ENCODE measurements at places on chromosomes 5 and 9.
A peak's percentile ranks its signal among the peaks of the same experiment; 100 is the strongest.

DNA sequence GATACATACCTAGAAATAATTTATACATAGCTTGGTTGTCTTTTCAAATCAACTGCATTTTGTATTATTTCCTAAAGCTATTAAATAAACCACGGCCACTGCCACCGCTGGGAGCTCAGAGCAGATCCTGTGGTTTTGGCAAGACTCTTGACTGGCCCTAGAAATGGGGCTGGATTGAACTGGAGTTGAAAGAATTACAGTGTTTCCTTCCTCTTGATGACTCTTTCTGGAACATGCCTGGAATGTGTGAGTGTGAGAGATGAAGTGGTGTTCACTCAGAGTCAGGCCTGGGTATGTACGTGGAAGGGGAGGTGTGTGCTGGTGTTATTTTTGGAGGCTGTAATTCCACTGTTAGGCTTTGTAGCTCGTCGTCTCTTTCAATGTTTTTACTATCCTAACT lies 45.9 kb downstream of the TEK start:
- peak; percentile 47 for DNase-seq

- no peak for DNase-seq
Measured at GRCh38 chr5:78447775-78448424, 87.5 kb downstream of the SCAMP1 start.

GRCh38 chr9:5851445-5851844 lies 18.5 kb upstream of the ERMP1 start:
- no peak for DNase-seq

- DNase-seq = no peak
Measured at GRCh38 chr9:138047469-138048040, 170.0 kb downstream of the CACNA1B start.

- DNase-seq = no peak
Measured at GRCh38 chr5:134034326-134034725, 29.6 kb upstream of the VDAC1 start.

DNA sequence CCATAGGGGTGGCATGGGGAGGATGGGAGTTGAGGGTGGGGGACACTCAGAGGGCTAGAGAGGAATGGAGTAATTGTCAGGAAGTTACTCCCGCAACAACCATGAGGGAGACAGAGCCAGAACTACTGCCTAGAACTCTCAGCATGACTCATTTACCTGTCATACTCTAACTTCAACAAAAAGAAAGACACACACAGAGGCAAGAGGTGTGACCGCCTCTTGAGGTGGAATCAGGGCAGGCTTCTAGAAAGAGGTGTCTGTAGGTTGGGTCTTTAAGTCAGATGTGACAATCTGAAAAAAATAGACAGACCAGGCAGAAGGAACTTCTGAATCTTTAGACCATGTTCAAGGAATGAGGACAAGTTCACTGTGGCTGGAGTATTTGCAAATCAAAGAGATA lies 73.4 kb downstream of the GABBR2 start:
- DNase-seq = no peak

DNA sequence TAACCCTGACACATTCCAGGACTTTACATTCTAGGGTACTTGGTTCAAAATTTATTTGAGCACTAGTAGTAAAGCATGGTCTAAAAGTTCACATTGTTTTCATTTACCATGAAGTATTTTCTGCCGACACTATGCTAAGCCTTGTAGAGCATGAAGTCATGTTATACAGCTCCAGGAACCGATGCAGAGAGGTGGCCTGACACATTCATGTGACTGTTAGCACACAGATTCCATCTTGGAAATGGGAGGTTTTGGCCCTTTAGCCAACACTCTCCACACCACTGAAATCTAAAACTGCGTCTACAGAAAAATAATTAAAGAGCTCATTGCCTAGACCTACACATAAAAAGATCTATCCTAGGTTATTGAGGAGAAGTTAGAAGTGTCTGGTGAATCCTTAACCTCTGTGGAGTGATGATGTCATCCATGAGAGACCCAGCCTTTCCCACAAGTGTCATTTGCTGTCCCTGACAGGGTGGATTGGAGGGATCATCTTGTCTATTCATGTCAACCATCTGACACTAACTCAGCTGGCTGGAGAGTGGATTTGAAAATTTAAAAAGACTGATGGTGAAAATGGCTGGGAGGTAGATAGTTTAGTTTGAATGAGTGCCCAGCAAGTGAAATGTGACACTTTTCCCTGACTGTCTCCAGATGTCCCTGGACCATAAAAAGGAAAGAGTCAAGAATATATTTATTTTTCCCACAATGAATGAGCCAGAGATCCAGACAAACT lies 1.3 kb downstream of the RANBP3L start:
- peak; percentile 35 for DNase-seq

DNA sequence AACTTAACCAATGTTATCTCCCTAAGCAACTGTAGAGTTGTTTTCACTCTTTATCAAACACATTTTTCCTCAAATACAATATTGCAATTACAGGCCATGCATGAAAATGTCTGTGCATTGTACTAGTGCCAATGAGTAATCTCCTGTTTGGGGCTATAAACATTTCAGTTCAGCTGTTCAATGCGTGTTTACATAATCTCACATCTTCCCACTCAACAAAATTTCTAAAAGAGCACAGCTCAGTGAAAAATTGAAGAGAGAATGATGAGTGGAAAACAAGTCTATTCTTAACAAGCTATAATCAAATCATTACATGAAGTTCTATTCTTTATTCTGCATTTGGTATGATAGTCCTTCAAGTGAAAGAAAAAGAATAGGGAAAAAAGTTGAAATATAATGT lies 780.5 kb upstream of the CDH9 start:
- no peak for DNase-seq

DNA sequence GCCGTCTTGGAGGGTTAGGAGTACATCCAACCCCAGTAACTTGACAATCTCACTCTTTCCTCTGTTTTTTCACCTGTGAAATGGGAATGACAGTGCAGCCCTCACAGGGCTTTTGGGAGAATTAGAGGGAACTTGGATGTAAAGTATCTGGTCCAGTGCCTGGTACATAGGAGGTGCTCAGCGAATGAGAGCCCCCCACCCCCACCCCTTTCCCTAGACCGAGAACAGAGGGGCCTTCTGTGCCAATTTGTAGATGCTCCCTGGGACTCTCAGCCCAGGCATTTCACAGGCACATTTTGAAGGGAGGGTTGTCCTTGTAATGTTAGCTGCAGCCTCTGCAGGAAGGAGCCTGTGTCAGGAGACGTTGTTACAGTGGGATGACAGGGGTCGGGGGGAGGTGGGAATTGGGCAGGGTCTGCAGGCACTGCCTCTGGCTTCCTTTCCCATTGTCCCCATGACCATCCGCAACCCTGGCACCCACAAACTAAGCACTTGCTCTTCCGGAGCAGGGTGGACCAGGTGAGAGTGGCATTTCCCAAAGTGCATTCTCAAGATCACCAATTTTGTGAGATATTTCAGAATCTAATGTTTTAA lies 47.0 kb downstream of the AMBP start:
- DNase-seq = no peak

DNA sequence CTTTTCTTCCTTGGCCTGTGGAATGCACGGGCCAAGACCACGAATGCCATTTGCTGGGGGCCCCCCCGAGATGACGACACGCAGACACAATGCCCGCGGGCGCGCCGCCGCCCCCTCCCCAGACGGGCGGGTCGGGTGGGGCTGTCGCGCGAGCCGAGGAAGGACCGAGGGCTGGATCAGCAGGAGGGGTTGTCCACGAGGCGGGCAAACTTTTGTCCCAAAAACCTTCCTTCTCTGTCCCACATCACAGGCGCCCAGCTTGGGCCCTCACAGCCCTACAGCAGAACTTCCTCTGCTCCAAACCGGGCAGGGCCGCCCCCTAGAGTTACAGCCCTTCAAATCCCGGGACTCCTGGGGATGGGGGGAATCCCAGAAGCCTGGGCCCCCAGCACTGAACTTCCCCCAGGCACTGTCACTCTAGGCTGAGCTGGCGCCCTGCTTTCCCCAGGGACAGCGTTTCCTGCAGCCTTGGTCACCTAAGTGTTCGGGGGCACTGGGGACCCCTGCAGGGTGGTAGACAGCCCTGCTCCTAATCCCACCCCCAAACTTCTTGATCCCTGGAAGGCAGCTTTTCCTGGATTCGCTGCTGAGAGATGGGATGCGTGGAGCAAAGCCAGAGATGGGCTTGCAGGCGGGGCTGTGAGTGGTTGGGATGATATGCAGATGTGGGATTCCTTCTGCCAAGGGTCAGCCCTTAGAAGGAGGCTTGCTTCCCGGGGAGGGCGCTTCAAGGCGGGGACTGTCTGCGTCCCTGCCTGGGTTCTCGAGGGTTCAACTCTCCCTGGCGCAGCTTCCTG lies 980 bp downstream of the COL5A1 start:
- peak; percentile 85 for DNase-seq

DNA sequence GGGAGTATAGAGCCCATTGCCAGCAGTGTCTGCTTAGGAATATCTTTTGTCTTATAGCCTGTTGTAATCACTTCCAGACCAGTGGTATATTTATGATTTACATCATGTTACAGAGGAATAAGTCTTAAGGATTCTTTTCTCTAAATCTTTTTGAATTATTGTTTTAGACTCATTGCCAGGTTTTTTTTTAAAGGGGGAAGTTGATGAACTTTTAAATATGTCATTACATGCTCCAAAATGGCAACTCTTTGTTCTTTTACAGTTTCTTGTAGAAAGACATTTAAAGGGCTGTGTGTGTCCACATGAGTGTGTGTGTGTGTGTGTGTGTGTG lies 59.4 kb upstream of the NFIB start:
- DNase-seq = no peak

- peak; percentile 51 for DNase-seq
Measured at GRCh38 chr9:98775831-98776441, 20.4 kb downstream of the ANKS6 start.

GRCh38 chr9:128251732-128252100 lies 24.1 kb downstream of the GOLGA2 start:
- no peak for DNase-seq

DNA sequence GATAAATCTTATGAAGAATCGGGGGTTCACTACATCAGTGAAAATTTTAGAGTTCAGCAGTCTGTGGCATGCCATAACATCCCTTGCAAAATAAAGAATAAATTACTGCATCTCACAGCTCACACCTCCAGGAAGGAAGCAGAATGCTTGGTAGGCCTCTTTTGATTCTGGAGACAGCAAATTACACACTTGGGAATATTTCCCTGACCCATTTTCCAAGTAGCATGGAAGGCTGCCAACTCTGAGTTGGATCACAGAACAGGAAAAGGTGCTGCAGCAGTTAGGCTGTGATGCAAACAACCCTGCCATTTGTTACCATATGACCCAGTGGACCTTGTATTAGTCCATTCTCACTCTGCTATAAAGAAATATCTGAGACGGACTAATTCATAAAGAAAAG lies 293.5 kb downstream of the ASTN2 start:
- DNase-seq = no peak

DNA sequence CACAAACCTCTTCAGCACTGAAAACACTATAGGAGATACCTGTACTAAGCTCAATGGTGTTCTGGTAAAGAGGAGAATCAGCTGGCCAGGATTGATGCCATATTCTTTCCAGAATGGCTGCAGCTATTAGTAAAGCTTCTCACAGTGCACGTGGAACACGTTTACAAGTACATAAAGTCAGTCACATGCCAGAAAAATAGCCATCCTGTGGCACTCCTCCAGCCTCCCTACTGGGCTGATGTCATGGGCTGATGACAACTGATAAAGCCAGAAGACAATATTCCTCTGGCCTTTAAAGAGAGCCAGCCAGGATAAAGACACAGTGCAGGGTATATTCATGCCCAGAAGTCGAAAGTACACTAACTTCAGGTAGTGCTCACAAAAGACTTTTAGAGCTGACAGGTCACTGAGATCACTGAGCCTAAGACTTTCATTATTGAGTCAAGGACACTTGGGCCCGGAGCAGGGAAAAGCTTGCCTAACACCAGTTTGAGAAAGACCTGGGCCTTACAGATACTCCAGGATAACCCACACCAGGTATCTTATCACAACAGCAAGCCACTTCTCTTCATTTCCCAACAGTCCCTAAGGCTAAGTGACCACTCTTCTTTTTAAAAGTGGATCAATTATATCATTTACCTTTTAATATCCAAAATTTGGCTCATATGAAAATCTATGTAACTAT lies 29.4 kb downstream of the ABITRAM start:
- DNase-seq = no peak

- DNase-seq = no peak
Measured at GRCh38 chr9:82273121-82273520, 284.5 kb downstream of the SPATA31D1 start.

DNA sequence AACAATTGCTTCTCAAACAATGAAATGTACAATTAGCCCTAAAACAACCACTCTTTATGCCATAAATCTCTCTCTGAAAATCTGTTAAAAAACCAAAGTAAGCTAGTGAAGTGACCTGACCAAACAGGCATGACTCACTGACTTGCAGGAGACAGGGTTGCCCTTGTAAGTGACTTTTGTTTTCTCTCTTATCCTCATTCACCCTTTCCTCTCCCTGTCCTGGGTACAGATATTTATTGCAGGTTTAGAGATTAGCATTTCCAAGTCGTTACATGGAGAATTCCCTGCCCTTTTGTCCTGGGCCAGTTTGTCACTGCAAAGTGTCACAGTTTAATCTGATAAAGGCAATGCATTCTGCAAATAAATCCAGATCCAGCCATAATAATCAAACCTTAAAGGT lies 484.2 kb downstream of the IRX1 start:
- DNase-seq = no peak

DNA sequence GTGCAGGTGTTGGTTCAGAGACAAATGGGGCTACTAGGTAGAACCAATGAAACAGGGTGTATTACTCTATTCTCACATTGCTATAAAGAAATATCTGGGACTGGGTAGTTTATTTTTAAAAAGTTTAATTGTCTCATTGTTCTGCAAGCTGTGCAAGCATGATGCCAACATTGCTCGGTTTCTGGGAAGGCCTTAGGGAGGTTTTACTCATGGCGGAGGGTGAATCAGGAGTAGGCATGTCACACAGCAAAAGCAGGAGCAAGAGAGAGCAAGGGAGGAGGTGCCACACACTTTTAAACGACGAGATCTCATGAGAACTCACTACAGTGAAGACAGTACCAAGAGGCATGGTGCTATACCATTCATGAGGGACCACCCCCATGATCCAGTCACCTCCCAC lies 134.6 kb downstream of the PIK3R1 start:
- DNase-seq = no peak

GRCh38 chr9:86575825-86576525 lies 221.8 kb upstream of the TUT7 start:
- peak; percentile 85 for DNase-seq

- DNase-seq = no peak
Measured at GRCh38 chr5:31182136-31182535, 11.3 kb upstream of the CDH6 start.

DNA sequence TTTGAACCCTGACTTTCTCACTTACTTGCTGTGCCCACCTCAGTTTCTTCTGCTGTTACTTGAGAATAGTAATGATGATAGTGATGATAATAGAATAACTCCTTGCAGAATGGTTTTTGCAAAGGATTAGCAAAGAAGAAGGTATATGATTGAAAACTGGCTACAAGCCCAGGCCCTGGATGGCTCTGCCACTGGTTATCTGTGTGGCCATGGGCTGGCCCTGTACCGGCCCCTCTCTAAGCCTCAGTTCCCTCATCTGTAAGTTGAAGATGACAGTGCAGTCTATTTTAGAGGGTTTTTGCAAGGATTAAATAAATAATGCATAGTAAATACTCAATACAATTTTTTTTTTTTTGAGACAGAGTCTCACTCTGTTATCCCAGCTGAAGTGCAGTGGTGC lies 6.2 kb downstream of the TTLL11 start:
- DNase-seq = no peak

GRCh38 chr9:113156880-113157279 lies 6.1 kb downstream of the SLC31A2 start:
- no peak for DNase-seq

- no peak for DNase-seq
Measured at GRCh38 chr5:94385767-94386166, 232.6 kb downstream of the KIAA0825 start.

Measured in right hindlimb (tissue), 1 donor.